ENCODE measurements at places on chromosomes 7 and 10. TPM values are rescaled to one million over a fixed set of nuclear protein-coding genes. Genes with fewer than 3 reads are reported as not detected.

BICC1 gene
- polyA plus RNA-seq: 82.5 TPM

STOX1 gene
- 9.6 TPM for polyA plus RNA-seq

MBL2 gene
- polyA plus RNA-seq: not detected

RHBDD2 gene
- polyA plus RNA-seq: 62.6 TPM

PPP1R17 gene
- polyA plus RNA-seq: not detected

IDE gene
- polyA plus RNA-seq: 27.1 TPM

AVPI1 gene
- 4.7 TPM for polyA plus RNA-seq

UCN3 gene
- polyA plus RNA-seq: 2.4 TPM

CUEDC2 gene
- polyA plus RNA-seq: 78.0 TPM

SH2B2 gene
- polyA plus RNA-seq: 4.8 TPM

SYT15 gene
- polyA plus RNA-seq: 10.3 TPM

GATA3 gene
- 93.9 TPM for polyA plus RNA-seq

FXYD4 gene
- polyA plus RNA-seq: not detected

TFR2 gene
- polyA plus RNA-seq: 0.82 TPM

MALRD1 gene
- polyA plus RNA-seq: 2.0 TPM

TRPV5 gene
- polyA plus RNA-seq: 0.72 TPM

CCL24 gene
- 2.1 TPM for polyA plus RNA-seq

OR2A42 gene
- 1.1 TPM for polyA plus RNA-seq

IMMP2L gene
- 44.8 TPM for polyA plus RNA-seq

FZD1 gene
- polyA plus RNA-seq: 73.7 TPM

TRIL gene
- 51.4 TPM for polyA plus RNA-seq

LDB3 gene
- 0.96 TPM for polyA plus RNA-seq

BMPER gene
- 12.9 TPM for polyA plus RNA-seq

RAB18 gene
- polyA plus RNA-seq: 134 TPM

LSM5 gene
- 79.0 TPM for polyA plus RNA-seq

ADRA2A gene
- 3.4 TPM for polyA plus RNA-seq

LBX1 gene
- polyA plus RNA-seq: not detected

NPSR1 gene
- polyA plus RNA-seq: 0.12 TPM

CPA1 gene
- polyA plus RNA-seq: 1.7 TPM

KNDC1 gene
- 5.9 TPM for polyA plus RNA-seq

SCD gene
- 50.3 TPM for polyA plus RNA-seq

CFAP46 gene
- polyA plus RNA-seq: 9.9 TPM

GALNT17 gene
- polyA plus RNA-seq: 3.6 TPM

Data from right renal pelvis (tissue), 4 donors.